ENCODE measurements at places on chromosomes 11 and 22.
A peak's percentile ranks its signal among the peaks of the same experiment; 100 is the strongest.

GRCh38 chr22:45994491-45995404, 17.8 kb upstream of the WNT7B start:
- DNase-seq = peak; percentile 83

DNA sequence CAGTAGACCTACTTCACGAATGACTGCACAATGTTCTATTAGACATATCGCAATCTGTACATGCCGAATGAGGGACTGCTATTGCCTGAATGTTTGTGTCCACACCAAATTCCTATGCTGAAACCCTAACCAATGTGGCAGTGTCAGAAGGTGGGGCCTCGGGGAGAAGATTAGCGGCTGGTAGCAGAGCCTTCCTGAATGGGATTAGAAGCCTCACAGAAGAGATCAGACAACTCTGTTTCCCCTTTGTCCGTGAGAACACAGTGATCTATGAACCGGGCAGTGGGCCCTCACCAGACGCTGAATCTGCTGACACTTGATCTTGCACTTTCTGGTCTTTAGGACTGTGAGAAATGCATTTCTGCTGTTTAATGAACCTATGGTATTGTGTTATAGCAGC, 33.1 kb downstream of the LRFN4 start:
- DNase-seq = no peak

DNA sequence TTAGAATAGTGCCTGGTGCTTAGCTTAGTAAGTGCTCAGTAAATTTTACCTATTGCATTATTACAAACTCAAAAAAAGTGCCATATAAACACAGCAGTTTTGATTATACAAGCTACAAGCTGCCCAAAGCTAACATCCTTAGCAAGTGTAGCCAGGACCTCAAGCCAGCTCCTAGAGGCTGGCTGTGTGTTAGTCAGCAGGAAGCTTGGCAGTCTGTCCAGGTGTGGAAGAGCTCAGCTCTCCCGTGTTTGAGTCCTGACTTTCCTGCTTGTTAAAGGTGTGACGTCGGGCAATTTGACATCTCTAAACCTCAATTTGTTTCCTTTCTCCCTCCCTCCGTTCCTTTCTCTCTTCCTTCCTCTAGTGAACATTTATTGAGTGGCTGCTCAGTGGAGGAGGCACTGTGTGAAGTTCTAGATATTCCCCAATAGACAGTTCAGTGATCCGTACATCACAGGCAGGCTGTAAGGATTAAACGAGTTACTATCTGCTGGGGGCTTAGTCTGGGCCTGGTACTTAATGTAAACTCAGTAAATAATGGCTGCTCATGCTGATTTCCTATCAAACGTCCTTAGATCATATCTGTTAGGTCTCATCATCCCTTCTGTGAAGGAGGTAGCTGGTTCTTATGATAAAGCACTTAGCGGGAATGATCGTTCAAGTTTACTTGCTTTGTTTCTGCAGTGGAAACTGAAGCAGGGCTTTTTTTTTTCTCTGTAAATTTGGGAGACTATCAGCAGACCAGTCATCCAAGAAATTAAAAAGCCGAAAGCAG, 68.7 kb downstream of the PRR5L start:
- DNase-seq = no peak

DNA sequence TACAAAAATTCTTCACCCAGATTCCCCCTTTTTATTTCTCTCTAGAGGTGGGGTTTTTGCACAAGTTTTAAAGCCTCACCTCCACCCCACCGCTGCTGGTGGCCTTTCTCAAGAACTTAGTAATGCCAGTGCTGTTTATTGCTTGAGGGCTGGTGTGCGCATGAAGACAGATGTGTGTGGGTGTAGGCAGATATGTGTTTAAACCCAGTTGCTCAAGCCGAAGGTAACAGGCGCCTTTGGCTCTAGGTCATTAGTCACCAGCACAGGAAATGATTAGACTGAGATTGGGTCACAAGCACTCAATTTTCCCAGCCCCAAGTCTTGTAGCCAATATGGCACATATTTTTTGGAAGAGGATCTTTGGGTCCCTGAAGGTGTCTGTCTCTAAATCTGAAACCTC, 2.7 kb upstream of the CLMP start:
- DNase-seq = no peak

- no peak for DNase-seq
Observed at GRCh38 chr11:111812211-111812610, 46.0 kb upstream of the PPP2R1B start.

- no peak for DNase-seq
Observed at GRCh38 chr11:81303038-81303664, 1430.5 kb downstream of the FAM181B start.

- DNase-seq = no peak
Observed at GRCh38 chr22:40041366-40042137, 46.8 kb downstream of the FAM83F start.

- no peak for DNase-seq
Observed at GRCh38 chr11:134341805-134342571, 10.2 kb downstream of the GLB1L2 start.

GRCh38 chr11:2924821-2925675, 4.2 kb downstream of the PHLDA2 start:
- DNase-seq = no peak

All from GM10248 (cell line).